ENCODE measurements at places on chromosomes 1 and 21.

- no peak for DNase-seq
These were observed 61.1 kb upstream of the ACOT11 start for GRCh38 chr1:54486907-54487306.

DNA sequence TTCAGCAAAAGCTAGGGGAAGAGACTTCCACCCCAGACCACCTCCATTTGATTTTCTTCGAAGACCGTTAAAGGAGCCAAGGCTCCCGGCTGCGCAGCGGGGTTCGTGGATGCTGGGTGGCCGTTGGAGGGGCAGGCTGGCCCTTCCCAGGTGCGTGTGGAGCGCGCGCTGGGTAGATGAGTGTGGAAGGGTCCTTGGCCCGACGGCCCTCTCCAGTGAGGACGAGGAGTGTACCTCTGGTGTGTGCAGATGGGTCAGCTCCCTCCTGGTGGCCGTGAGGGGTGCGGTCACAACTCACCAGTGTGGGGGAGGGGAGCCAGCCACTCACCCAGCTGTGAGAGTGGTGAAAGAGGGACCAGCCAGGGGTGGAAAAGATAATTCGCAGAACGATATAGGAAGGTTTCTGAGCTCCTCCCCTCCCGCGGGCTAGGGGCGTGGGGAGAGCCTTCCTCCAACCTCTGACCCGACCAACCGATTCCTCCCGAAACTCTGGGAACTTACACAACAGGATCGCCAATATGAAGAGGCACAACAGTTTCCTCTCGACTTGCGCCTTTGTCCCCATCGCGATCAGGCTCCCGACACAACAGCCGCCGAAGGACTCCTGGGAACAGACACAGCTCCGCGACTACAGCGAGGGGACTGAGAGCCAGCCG lies at the start of gene F11R:
Gene F11R (minus strand): TSS at position 644 of the 656 bp plus-strand sequence. CDS start 79 bp downstream, at position 565.
- DNase-seq, result no peak

GRCh38 chr1:217585577-217585976 lies 45.3 kb downstream of the GPATCH2 start:
- no peak for DNase-seq

GRCh38 chr1:167089939-167090313 lies 251 bp downstream of the GPA33 start:
- no peak for DNase-seq

DNA sequence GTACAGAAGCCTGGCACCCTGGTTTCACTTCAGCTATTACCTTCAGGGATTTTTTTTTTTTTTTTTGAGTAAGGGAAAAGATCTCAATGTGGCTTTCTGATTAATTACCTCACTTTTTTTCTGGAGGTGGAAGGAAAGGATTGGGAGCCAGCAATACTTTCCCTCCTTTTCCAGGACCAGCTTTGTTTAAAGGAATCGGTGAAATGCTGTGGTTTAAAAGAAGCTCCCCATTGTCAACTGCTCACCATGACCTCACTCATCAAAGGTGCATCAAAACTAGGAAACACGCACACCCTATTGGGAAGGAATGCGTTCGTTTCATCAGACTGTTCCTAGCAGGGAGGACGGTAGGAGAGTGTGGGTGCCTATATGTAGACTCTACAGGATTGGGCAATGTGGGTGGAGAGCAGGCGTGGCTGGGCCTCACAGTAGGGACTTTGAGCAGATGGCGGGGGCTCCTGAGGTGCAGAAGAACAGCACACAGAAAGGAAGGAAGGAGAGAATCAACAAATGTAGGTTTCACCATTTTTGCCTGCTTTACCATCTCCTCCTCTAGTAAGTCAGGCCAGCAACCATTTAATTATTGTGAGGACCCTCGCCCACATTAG lies 13.0 kb downstream of the PHGDH start:
- no peak for DNase-seq

DNA sequence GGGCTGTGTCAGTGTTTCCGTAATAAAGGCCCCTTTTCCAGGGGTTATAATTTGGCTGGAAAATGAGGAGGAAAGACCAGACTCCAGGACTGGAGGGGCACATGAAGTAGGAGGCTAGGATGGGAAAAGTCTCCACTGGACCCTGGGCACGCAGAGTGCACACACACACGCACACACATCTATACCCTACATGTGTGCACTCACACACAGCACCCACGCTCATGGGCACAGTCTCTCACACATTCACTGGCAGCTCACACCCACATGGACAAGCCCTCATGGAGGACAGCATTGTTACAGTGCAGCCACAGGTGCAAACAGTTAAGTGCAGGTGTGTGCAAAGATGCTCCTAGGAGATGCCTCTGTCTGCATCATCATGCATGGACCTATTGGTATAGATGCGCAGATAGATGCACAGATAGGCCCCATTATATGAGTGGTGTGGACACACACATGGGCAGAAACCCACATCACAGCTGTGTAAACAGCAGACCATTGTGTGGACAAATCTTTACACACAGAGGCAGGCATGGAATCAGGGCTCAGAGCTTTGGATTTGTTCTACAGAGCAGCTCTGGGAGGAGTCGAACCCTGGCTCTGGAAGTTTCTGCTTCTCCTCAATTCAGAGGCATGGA lies 9.1 kb upstream of the RUNX3 start:
- DNase-seq, result no peak
